ENCODE measurements at places on chromosomes 4 and X.

DNA sequence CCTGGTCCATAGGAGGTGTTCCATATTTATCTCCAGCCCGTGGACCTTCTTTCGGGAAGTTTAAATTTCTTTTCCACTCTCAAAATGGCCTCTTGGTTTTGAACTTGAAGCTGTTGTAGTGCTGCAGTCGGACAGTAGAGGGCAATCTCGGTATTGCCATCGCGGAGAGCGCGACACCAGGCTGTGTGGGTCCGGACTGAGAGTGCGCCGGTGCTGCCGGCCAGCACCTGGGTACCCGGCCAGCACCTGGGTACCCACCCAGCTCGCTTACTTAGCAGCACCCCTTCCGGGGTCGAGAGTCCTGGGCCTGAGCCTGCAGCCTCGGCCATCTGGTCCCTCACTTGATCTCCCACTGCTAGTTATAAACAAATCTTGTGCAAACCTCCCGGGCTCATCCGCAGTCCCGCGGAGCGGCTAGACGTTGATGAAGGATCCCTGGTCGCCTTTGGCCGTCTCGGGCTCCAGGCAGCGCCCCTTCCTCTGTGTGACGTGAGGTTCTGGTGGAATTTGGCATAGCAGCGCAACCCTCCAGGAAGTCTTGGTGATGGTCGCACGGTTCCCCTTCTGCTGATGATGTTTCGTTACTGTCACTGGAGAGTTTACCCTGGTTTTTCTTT is 18.0 kb downstream of the FAM9A start:
- peak; percentile 23 for DNase-seq
- H3K4me3 ChIP-seq: no peak overlapping the region
- no peaks in the 10 kb centered on the region for H3K4me1 ChIP-seq
- no peaks in the 10 kb centered on the region for H3K36me3 ChIP-seq

GRCh38 chrX:107542500-107542899 is 85.8 kb upstream of the PRPS1 start:
- no peaks in the 10 kb centered on the region for H3K4me1 ChIP-seq
- H3K36me3 ChIP-seq: no peaks in the 10 kb centered on the region
- no peak for DNase-seq

- no peaks in the 10 kb centered on the region for H3K36me3 ChIP-seq
- H3K27ac ChIP-seq: no peak overlapping the region
- no peak overlapping the region for H3K4me3 ChIP-seq
- no peaks in the 10 kb centered on the region for H3K27me3 ChIP-seq
- DNase-seq: no peak
Measured at GRCh38 chr4:3310301-3311094, 17.7 kb downstream of the RGS12 start.

DNA sequence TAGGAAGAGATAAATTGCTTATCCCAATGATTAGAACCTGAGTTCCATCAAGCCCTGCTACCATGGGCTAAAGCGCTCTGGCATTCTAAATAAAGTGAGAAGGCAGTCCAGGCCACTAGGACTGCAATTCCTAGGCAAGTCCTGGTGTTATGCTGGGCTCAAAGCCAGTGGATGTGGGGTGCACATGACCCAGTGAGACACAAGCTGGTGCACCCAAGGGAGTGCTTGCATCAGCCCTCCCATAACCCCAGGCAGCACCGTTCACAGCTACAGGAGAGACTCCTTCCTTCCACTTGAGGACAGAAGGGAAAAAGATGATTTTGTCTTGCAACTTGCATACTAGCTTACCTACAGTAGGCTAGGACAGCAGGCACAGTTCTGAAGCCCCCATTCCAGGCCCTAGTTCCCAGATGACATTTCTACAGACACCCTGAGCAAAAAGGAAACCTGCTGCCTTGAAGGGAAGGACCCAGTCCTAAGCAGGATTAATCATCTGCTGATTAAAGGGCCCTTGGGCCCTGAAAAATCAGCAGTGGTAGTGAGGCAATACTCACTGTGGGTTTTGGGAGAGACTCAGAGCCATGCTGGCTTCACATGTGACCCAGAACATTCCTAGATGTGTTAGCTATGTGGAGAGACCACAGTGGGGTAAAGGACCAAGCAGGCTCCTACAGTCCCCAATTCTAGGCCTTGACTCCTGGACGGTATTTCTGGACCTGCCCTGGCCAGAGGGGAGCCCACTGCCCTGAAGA is 77.8 kb downstream of the KLHL13 start:
- no peak for DNase-seq
- H3K27ac ChIP-seq: no peak overlapping the region
- no peaks in the 10 kb centered on the region for H3K27me3 ChIP-seq
- H3K4me3 ChIP-seq: no peak overlapping the region

DNA sequence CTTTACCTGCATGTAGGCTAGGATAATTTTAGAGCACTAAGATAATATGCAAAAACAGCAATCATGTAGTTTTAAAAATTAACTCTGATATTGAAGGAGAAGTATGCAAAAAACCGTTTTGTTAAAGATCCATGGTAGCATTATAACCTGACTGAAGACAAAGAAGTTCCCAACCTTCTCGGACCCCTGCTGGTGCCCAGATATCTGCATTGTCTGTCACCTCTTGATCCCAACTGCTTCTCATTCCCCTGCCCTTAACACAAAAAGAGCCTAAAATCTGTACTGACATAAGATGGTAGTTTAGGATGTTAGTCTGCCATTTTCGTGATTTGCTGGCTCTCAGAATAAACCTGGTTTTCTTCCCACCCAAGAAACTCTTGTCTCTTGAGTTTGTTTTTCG is 61.5 kb upstream of the UCP1 start:
- H3K27ac ChIP-seq: no peak overlapping the region
- no peaks in the 10 kb centered on the region for H3K36me3 ChIP-seq
- H3K4me3 ChIP-seq: no peak overlapping the region
- H3K27me3 ChIP-seq: peaks cover 10% of the 10 kb centered on the region
- DNase-seq: no peak

DNA sequence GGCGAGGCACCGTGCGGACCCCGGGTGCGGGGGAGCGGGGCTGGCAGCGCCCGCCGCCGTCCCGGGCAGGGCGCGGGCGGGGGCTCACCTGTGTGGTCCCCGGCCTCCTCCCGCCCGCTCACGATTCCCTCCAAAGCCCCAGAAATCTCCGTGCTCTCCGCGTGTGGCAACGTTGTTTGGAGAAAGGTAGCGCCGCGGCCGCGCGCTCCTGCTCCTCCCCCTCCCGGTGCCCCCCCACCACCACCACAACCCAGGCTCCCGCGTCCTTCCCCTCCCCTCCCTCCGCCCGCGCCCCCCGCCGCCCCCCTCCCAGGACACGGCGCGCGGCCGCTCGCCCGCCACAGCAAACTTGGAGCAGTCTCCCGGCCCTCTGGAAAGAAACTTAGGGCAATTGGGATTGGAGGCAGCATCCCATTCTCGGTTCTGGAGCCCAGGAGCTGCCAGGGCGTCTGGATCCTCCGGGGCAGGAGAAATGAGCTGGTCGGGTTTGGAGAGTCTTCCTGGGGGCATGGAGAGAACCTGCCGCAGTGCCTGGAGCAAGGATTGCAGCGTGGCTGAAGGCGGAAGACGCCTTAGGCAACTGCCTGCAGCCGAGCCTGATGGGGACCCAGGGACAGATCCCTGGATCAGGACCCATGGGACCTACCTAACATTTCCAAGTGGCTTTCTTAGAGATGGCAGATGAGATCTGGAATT is 855 bp downstream of the KLF3 start:
- H3K27me3 ChIP-seq: peaks cover 42% of the 10 kb centered on the region
- peak overlapping the region; percentile 85 for H3K4me3 ChIP-seq
- no peak for DNase-seq
- peaks cover 13% of the 10 kb centered on the region for H3K36me3 ChIP-seq
- H3K27ac ChIP-seq: peak overlapping the region; percentile 60

GRCh38 chr4:176546975-176547374 is 227.2 kb downstream of the SPCS3 start:
- no peak for DNase-seq
- no peak overlapping the region for H3K4me3 ChIP-seq
- H3K36me3 ChIP-seq: no peaks in the 10 kb centered on the region
- no peak overlapping the region for H3K27ac ChIP-seq
